ENCODE measurements at places on chromosomes 12 and 14.

DNA sequence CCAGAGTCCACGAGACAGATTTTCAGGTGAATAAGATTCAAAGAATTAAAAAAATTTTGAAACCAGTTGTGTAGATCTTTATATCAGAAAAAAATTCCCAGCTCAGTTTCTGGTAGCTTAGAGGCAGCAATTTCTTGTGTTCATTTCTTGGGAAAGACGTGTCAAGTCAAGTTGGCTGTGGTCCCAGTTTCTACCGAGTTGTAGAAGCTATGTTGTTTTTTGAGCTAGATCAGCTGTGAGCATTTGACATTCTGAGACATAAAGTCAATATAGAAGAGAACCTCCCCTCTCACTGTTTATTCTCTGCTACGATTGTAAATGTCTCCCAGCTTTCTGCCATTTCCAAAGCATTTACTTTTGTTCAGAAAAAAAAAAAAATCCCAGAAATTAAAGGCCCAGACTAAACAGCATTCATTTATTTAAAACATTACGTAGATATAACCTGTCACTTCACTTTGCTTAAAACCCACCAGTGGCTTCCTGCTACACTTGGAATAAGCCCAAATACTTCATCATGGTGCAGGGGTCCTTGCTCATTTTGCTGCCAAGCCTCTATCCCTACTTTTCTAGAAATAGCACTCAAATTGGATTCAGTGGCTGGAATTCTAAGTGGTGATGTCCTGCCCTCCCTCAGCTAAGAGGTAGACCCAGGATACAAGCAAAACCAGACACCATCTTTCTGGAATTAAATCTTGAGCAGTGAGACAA lies 20.6 kb upstream of the PYGL start:
- DNase-seq = no peak

- no peak for DNase-seq
Observed at GRCh38 chr12:93778306-93778705, 101.1 kb downstream of the CRADD start.

DNA sequence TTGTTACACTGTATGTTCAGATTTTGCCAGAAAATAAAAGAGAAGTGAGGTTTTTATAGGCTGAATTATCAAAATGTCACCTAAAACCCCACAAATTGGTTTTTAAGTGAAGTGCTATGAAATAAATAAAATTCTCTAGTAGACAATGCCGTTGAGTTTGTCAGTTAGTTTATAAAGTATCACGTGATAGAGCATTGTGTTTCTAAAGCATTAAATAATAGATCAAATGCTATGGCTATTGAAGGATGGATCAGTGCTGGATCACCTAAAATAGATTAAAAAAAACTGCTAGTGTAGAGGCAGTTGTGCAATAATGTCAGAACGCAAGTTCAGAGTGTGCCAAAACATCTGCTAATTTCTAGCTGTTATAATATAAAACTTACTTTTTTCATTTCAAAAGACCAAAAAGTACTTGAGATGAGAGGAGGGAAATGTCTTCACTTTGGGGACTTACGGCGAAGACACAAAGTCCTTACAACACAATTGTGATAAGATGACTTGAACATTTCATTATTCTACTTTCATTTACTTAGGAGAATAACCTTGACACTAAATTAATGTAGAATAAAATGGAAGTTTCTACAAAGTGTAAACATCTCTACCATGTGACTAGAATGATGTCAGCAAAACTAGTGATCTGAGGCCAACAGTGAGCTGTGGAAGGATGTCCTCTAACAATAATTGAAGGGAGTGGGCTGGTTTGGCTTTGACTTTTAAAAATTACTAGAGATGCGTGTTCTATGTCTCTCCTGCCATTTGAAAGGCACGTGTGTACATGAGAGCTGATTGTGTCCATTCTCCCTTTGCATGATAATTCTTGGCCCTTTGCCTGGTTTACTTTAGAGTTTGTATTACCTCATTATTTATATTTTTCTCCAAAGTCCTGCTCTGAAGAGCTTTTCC lies 154.4 kb upstream of the PDE3A start:
- no peak for DNase-seq

DNA sequence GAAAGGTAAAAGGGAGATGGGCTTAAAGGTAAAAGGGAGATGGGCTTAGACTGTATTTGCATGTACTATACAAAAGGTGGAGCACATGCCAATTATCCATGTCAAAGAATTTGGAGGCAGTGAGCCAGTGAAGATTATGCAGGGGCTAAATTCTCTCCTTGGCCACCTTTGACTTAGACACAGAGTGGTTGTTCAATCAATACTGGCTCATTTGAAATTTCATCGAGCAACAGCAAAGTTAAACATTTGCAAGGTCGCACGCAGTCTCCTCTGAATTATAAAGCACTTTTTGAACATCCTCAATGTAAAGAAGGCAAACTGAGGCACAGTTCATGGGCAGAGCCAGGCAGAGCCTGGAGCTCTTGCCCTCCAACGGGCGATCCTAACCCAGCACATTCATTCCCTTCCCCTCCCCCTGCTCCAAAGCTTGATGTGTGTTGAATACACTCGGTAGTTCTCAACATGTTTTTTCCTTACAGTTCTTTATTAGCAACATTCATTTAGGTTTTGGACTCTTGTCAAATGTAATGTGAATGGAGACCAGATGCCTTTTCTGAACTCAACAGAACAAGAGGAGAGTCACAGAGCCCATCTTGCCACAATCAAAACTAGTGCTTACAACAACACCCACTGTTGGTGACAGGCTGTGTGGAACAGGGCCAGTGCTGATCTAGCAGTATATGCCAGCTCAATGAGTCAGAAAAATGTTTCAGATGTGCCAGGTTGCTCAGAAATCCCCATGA lies 169.7 kb upstream of the G2E3 start:
- DNase-seq = no peak

DNA sequence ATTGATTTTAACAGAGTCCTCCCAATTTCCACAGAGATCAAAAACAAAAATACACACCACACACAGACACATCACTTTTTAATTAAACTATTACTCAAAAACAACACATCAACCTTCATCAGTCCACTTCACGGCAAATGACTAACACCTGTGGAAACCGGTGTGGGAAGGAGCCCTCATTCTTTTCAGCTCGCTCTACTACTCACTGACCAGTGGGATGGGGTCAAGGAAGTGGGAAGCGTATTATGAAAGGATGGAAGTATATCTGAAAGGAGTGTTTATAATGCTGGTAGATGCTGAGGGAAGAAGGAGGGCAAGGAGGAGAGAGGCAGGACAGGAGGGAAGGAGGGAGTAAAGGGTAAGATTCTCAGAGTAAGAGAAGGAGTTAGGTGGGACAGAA lies 156.5 kb downstream of the EPS8 start:
- DNase-seq = no peak

- no peak for DNase-seq
Observed at GRCh38 chr14:82854131-82854530, 1320.5 kb upstream of the SEL1L start.

- DNase-seq = no peak
Observed at GRCh38 chr14:67579636-67580035, 20.4 kb downstream of the PIGH start.

- DNase-seq = no peak
Observed at GRCh38 chr14:101986953-101987352, 22.6 kb downstream of the DYNC1H1 start.

DNA sequence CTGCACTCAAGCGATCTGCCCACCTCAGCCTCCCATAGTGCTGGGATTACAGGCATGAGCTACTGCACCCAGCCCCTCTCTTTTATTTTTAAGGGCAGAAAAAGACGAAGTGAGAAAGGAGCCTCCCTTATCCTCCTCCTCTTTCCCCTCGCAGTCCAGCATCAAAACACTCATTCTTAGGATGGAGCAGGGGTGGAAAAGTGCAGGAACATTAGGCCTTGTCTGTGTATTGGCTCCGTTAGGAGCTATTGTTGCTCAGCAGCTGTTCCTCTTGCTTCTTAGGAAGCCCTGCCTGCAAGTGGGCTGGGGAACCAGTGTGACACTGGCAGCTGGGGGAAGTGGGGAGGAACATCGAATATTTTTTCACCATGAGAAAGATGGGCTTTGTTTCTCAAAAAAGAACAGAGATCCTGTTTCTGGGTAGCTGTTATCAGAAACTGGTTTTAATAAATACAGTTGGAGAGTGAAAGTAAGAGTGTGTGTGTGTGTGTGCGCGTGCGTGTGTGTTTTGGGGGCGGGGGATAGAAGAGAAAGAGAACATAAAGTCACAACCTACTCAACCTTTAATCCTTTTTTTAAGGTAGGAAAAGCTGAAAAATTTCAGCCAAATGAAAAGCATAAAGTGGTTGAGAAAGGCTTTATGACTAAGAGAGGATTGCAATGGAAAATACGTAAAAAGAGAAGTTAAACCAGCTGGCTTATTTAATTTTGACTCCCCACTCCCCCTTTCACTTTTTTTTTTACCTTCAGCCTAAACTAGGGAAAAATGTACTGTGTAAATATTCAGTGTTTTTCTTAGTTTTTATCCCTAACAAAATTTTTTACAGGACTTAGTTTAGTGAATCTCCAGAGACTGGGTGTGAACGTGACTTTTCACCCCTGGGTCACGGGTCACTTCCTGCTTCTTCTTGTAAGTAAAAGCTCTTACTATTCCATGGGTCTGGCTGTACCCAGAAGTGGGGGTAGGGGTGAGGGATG lies 197.2 kb upstream of the PLEKHG7 start:
- peak; percentile 75 for DNase-seq

- DNase-seq = no peak
Observed at GRCh38 chr12:96187956-96188355, 6.2 kb upstream of the ELK3 start.

GRCh38 chr14:66498311-66498710 lies 9.6 kb upstream of the GPHN start:
- DNase-seq = no peak

- DNase-seq = no peak
Observed at GRCh38 chr14:34198096-34198495, 247.2 kb upstream of the EGLN3 start.

- peak; percentile 95 for DNase-seq
Observed at GRCh38 chr12:6825398-6826124, 2.6 kb upstream of the P3H3 start.

DNA sequence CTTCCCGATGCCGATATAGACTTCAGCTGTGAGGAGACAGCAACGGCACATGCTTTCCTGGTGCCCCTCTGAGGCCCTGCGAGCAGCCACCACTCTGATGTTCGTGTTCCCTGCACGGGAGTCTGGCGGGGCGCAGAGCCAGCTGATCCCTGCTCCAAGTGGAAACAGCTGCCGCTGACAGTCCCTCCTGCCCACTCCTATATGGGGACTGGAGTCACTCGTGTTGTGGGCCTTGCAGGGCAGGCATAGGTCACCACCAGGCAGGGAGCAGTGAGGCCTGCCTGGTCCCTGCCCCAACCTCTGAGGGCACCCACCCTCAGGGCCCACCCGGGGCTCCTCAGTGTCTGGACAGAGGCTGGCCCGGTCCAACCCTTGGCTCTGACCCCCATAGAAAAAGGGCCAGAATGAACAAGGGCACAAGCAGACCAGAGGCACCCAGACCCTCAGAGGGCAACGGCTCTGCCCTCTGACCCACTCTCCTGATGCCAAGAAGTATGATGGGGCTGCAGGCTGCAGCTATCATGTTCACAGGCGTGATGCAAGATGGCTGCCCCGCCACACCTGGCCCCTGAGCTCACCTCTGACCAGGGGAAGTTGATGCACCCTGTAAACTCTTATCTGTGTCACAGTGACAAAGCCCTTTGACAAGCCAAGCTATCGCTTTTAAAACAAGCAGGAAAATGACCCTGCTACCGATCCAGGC lies 181.6 kb downstream of the CALM1 start:
- DNase-seq = no peak

GRCh38 chr14:56300495-56300894 lies 182.3 kb downstream of the PELI2 start:
- no peak for DNase-seq

- no peak for DNase-seq
Observed at GRCh38 chr14:102187044-102187443, 47.3 kb downstream of the WDR20 start.

GRCh38 chr14:68041876-68042354 lies 222.3 kb downstream of the RAD51B start:
- DNase-seq = no peak

DNA sequence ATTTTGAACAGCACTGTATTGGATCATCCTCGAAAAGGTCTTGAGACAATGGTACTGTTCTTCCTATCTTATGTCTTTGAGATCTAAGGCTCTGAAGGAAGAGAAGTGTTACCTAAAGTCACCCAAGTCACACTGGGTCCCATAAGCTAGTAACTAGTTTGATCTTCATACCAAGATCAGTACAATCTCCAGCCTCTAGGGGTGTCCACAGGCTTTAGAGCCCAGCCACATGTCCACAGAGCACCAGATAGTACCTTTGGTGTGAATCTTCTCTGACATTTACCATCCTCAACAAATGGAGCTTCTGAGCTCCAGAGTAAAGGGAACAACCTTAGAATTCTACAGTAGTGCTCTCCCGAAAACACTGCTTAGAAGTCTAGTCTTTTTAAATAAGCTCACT lies 78.7 kb downstream of the KSR2 start:
- no peak for DNase-seq

DNA sequence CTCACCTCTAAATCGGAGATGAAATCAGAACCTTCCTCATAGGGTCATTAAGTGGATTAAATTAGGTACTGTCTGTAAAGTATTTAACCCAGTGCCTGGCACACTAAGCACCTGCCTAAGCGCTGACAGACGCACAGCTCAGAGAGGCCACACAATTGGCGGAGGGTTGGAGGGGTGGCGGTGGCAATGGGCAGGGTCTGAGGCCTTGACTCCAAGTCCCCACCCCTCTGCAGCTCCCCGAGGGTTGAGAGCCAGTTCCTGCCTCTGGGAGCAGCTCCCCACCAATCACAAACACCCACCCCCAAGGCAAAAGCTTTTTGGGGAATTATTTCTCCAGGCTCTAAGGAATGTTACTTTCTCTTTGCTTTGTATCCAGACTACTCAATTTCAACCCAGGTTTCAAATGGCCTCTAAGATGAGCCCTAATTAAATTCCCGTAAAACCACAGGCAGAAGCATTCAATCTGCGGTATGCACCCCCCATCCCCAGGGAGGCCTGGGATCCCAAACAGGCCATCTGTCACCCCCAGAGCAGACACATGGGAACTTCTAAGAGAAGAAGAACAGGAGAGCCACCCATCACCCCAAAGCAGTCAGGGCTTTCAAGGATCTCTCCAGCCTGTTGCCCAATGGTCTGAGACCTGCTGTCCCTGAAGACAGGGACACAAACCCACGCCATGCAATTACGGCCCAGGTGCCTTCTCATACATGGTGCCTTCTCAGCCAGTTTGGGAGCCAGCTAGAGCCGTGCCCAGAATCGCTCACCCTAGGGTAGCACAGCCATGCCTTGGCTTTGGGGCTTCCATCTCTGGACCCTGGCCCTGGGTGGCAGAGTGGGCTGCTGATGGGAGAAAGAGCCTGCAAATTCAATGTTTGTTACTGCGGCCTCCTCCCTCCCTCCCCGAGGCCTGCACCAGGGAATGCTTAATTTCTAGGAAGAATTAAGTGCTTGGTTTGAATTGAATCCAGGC lies 66.1 kb downstream of the CHGA start:
- no peak for DNase-seq

DNA sequence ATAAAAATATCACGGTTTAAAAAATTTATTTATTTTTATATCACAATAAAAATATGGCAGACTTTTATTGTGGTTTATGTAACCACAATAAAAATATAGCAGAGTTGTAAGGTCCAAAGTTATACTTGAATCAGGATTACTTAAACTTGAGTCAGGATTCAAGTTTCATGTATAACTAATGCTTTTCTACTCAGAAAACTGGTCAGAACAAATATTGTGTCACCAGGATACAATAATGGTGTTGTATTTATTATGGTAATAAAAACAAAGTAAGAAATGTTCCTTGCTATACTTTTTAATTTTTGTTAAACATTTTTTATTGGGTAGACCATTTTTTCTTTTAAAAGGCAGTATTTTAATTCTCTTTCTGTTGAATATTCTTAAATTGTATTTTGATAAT lies 29.2 kb upstream of the EPS8 start:
- no peak for DNase-seq

GRCh38 chr12:70983692-70984091 lies 63.2 kb upstream of the PTPRR start:
- no peak for DNase-seq
